ENCODE measurements at places on chromosomes 7 and 10.

GRCh38 chr10:32692174-32692573 lies 246.2 kb downstream of the CCDC7 start:
- no peak for DNase-seq

DNA sequence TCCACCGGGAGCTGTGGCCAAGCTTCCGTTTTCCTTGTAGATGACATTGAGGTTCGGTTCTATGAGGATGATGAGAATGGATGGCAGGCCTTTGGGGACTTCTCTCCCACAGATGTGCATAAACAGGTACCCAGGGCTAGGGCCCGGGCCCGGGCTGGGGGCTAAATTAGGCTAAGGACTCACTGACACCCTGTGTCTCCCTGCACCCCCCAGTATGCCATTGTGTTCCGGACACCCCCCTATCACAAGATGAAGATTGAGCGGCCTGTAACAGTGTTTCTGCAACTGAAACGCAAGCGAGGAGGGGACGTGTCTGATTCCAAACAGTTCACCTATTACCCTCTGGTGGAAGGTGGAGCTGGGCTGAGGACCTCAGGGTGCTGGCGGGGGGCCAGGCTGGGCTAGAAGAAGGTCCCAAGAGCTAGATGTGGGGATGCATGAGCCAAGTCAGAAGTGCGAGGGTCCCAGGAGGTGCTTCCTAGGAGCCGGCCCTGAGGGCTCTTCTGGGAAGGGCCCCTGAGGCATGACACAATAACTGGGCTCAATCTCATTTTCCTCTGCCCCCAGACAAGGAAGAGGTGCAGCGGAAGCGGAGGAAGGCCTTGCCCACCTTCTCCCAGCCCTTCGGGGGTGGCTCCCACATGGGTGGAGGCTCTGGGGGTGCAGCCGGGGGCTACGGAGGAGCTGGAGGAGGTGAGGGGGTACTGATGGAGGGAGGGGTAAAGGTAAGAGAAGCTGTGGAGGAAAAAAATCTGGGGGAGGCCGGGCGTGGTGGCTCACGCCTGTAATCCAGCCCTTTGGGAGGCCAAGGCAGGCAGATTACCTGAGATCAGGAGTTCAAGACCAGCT lies 2.9 kb downstream of the NFKB2 start:
- no peak for DNase-seq

- DNase-seq = no peak
Measured at GRCh38 chr7:29496355-29497020, 67.1 kb upstream of the PRR15 start.

- DNase-seq = no peak
Measured at GRCh38 chr10:118501637-118502440, 93.6 kb downstream of the PRLHR start.

DNA sequence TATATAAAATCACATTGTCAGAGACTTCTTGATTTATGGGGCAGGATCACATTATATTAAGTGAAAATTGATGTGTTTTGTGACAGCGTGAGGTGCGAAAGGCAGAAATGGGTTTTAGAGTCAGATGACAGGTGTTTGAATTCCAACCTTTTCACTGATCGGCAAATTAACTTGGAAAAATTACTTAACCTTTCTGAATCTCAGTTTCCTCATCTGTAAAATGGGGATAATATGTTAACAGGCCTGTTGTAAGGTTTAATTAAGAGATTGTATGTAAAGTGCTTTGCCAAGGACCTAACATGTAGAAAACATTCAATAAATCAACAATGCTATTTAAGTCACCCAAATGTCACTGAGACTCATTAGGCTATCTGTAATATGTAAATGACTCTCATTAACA lies 221.2 kb upstream of the LYZL1 start:
- DNase-seq = no peak

DNA sequence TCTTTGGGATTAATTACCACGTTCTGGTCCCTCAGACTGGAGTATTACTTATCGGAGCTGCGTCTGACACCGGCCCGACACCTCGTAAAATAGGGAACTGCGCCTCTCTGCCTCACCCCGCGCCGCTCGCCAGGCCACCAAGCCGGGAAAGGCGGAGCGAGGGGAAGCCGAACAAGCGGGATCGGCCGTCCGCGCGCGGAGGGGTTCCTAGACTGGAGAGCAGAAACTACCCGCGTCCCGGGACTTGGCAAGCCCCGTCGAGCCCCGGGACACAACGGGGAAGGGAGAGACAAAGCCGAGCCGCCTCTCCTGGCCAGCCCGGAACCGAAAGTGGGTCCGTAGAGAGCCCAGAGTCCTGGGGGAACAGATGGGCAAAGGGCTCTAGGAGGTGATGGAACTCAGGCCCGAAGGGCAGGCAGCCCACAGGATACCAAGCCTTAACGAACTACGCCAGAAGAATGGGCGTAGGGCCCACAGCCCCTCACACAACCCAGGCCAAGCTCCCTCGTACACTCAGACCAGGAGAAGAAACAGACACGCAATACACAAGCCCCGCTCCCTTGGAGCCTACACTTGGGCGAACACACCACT lies 6.5 kb downstream of the LBX1 start:
- no peak for DNase-seq

GRCh38 chr10:79022565-79023230 lies 46.1 kb upstream of the ZMIZ1 start:
- DNase-seq = no peak

GRCh38 chr10:63430091-63430998 lies 35.4 kb downstream of the JMJD1C start:
- DNase-seq = no peak

DNA sequence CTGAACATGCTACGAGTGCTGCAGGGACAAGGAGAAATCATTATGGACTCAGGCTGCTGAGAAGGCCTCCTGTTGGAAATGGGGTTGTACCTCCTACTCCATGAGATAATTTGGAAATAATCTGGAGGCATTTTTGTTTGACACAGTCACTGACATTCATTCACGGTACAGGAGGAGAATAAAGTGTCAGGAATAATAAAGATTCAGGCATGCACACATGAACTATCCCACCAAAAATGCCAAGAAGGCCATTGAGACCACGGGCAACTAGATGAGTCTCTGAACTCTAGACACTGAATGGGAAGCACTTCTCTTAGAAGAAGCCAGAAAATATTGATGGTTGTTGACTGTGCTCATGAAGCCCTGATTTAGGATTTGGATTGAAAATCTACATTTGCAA lies 220.9 kb upstream of the HABP2 start:
- DNase-seq = no peak

- no peak for DNase-seq
Measured at GRCh38 chr7:143992670-143993069, 7.5 kb upstream of the OR6B1 start.

- DNase-seq = no peak
Measured at GRCh38 chr7:152354061-152354460, 81.7 kb downstream of the KMT2C start.

GRCh38 chr10:24821986-24822385 lies 98.3 kb upstream of the ARHGAP21 start:
- DNase-seq = no peak

DNA sequence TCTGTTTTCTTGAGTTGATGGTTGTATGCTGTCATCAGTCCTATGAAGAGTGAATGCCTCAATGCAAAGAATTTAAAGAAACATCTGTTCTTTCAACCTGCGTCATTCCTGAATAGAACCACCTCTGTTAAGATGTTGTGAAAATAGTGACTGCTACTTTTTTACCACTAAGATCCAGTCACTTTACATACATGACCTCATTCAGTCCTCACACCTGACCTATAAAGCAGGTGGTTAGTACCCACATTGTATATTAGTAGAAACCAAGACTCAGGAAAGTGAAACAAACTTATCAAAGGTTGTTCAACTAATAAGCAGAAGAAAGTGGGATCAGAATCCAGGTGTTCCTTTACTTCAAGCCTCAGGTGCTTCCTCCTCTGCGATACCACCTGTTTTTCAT lies 64.8 kb downstream of the ITGB8 start:
- no peak for DNase-seq

All from T-helper 1 cell (primary cell).